Activated T-cell treated with anti-CD3 and anti-CD28 coated beads, Interleukin-2, amount 50 U/mL, for 1 hour (primary cell): ENCODE measurements at places on chromosomes 4 and X.

DNA sequence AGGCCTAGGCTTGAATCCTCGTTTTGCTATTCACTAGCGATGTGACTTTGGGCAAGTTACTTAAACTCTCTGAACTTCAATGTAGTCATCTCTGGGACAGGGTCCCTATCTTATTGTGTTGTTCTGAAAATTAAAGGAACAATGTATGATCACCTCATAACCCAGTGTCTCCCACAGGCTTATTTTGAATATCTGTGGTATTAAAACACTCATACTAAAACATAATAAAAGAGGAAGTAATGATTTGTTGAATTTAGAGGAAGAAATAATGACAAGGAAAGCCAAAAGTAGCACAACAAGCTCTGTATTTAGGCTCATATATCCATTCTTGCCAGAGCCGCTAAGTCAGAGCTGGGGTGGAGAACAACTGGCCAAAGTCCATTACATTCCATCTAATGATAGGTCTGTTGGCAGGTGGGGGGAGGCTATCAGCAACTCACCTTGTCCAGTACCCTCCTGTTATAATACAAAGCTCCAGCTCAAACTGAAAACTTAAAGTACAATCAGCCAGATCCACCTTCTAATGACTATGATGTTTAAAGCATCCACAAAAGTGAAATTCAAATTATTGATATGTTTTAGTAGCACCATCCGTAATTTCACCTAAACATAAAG lies 64.5 kb upstream of the LSM6 start:
- no peak for DNase-seq

DNA sequence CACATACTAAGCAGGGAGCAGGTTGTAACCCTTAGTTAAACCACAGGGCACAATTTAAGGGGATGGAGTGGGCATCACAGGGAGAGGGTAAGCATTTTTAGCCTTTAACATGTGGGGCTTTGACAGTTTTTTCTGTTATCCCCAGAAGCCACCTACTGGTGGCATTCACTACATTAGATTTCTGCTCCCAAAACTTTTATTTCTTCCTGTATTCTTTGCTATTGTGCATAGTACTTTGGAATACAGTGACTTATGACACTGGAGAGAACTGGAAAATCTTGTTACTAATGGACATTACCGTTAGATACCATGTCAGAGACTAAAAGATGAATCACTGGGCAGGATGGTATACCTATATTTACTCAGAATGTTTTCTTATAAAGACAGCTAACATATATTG lies 7.3 kb downstream of the TRIM75 start:
- DNase-seq: no peak

DNA sequence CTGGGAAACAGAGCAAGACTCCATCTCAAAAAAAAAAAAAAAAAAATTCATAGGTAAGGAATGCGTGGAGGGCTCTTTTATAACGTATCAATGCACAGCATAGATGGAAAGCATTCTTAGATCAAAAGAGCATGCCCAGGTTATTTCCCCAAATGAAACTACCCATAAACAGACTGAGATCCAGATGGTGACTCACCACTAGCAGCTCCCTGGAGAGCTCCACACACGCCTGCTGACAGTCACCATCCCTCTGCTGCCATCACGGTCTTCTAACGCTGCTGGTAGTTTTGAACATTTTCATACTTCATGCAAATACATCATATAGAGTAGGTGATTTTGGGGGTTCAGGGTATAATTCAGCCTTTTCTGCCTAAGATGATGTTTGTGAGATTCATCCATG lies 136.9 kb downstream of the ASMT start:
- DNase-seq: no peak

DNA sequence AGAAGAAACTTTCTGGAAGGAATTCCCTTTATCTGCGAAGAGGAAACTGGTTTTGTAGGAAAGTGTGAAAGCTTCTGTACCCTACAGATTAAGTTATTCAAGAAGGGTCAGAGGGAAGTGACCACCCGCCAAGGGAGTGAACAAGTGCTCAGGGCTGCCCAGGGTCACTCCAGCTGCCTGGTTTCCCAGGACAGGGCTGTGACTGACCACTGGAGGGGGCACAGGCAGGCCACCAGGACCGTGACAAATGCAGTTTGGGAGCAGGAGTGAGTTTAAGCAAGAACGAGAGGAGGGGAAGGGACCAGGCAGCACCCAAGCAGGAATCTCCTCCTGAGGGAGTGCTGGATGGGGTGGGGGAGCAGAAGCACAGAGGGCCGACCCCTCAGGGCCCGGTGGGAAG lies 34.2 kb downstream of the ZFYVE28 start:
- DNase-seq: no peak

DNA sequence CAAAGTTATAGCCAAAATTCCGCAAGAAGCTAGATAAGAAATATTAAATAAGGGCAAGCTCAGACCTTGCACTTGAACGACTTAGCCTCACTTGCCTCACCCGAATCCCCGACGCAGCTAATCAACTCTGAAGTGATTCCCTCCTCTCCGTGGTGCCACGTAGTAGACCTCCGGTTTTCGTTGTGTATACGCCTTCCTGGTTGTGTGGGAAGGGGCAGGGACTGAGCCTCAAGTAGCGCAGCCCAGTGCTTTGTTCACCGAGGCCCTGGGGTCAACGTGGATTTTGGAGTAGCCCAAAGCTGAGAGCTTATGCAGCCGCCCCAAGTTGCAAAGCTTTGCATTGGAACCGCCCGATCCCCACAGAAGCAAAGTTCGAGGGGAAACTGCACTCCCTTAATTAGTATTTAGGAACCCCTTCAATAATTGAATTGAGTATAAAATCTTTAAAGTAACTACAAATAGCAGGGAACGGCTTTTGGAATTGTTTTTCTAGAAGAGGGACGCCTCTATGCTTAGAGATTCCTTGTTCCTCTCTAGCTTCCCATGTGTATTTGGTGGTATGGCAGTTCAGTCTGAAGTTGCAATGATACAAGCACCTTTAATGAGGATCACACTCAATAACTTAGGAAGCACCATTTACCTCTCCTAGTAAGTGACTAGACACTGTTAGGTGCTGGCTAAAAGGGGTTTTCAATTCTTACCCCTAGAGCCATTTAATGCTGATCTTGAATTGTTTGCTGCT lies 55.7 kb downstream of the LINC00632 start:
- DNase-seq: no peak

DNA sequence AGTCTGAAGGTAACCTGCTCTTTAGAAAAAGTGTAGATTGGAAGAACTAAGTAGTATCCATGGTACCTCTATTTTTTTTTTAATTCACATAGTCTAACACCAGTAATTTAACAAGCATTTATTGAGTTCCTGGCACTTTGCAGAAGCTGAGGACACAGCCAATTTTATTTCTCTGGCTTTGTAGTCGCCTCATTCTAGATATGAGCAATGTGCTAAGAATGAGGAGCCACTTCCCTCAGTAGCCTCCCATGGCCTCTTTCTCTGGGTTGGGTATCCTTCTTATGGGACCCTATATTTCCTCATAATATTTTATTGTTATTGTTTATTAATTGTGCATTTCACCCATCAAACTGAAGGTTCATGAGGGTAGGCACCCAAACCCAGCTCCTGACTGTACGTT lies 67.6 kb downstream of the ENPEP start:
- no peak for DNase-seq

DNA sequence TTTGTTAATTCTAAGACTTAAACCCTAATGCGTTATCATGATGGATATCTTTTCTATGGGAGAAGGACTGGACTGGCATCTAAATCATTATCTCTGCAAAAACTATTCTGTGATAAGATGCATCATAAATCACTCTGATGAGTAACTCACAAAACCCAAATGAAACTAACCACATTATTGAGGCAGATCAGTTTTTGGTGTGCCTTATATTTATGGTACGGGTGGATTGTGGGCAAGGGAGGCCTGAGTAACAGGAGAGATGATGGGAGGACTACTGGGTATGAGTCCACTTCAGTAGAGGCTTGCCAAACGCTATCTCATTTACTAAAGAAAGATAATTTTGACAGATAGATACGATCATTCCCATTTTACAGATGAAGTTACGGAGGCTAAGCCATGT lies 66.4 kb upstream of the GUCY1A1 start:
- DNase-seq: no peak

- DNase-seq: no peak
Measured at GRCh38 chrX:68238568-68238967, 194.7 kb downstream of the OPHN1 start.

DNA sequence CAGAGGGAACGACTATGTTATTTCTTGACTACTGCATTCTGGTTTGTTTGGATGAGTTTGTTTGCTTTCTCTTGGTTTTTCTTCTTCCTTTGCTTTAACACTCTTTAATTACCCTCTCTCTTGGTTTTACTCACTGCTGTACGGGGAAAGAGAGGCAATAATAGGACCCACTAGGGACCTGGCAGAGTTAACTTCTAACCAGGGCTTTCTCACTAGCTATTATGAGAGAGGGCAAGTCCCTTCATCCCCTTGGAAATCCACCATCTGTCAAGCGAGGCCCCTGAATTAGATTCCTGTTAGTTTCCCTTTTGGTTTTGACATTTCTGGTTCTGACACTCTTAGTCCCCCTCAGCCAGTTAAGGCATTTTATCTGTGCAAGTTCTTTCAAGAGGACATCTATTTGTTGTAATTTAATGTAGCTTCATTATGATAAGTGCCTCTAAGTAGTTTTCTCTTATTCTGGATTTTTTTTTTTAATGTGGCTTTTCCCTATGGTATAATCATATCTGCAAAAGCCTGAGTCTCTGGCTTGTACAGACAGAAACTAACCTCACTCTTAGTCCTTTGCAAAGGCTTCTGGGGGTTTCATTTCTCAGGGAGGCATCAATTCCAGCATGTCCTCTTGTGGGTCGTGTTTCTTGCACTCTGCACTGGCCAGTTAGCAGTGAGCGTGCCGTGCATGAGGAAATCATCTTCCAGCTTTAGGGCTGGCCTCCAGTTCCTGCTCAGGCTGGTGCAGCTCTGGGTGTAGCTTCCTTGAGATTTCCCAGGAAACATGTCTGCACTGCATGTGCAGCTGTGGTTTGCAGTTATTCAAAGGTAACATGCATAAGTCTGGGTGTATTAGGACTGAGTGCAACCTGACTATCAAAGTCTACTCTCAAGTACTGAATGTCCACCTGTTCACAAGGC lies 221.3 kb downstream of the STIM2 start:
- DNase-seq: no peak

- no peak for DNase-seq
Measured at GRCh38 chr4:145735347-145735675, 55.4 kb downstream of the C4orf51 start.

- no peak for DNase-seq
Measured at GRCh38 chrX:9758021-9758638, 7.5 kb downstream of the GPR143 start.

DNA sequence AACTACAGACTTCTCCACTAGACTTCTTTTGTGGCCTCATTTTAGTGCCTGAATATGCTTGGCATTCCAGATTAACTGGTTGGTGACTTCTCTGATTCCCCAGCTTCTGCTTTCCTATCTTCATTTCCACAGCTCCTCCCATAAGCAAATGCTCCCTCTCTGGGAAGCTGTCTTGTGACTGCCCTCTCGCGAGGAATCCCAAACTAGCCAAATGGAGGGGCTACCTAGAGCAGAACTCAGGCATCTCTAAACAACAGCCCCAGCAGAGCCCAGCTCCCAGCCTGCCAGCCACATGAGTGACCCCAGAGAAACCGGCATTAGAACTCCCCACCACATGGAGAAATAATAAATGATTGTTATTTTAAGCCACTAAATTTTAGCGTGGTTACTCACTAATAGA lies 7.6 kb upstream of the VEGFD start:
- DNase-seq: no peak

DNA sequence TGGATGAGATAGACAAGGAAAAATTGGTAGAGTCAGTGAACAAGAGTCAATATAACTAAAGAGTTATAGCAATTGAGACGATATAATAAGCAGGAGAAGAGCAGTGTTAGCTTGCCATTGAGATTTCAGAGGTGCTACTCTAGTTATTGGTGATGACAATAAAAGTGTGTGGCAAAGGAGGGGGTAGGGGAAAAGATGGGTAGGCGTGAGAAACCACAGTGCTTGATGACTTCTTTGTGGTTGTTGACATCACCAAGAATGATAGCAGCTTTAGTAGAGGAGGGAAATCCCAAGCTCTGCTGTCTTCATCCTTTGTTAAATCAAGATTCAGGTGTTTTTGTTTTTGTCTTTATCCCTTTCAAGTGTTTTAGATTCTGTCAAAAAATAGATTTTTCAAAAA lies 179.9 kb upstream of the PPP3CA start:
- DNase-seq: no peak

DNA sequence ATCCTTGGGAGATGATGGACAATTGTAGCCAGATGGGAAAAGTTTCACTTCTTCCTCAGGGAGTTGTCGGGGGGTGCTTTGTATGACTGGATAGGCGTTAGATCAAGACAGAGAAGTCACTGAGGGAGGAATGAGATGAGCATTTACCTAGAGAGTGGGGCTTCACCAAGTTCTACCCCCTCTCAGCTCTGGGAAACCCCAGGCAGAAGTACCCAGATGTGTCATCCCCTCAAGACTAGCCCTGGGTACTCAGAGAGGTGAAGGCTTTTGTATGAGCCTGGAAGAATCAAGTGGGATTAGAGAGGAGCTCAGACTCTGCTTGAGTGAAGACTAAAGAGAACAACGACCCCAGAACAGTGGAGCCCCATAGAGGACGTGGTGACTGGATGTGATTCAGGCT lies 1.9 kb downstream of the MAGEB1 start:
- no peak for DNase-seq

DNA sequence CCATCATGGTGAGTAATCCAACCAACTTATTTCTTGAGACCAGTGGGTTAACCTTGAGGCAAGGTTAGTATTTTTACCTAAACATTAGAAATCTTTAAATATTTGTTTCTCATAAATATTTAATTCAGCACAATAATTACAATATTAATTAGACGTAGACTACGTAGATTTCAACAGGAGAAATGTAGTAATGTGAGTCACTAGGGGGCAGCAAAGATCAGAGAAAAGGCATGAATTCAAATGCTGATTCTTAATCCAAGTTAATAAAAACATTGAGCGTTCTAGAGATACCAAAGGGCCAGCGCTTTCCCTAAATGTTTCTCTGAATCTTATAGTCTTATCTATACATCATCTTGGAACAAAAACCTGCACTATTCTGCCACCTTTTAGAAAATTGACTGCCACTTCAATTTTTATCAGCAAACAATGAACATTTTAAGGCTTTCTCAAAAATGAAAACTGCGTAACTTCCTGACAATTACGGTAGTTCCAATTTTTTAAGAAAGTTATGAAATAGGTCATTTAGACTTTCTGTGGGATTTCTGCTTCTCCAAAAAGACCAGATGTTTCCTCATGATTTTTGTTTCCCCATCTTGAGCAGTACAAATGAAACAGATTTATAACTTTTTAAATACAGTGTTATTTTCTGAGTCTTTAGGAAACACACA lies 180.7 kb downstream of the GASK1B start:
- DNase-seq: no peak

DNA sequence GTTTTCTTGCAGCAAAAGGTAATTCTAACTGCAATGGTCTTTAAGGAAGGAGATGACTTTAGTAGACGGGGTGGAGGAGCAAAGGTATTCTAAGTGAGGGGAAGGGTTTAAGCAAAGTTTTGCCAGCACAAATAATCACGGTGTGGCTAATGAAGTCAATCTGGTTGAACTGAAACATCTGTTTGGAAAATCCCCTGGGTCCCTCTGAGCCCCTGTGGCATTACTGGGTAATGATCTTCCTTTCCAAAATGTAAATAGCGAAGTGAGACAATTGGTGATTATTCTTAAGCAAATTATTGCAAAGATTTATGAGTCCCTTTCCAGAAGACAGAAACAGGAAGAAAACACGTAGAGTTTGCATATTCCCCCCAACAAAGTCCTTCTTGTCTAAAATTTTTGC lies 47.2 kb downstream of the FGFBP1 start:
- no peak for DNase-seq
